Stimulated activated CD8-positive, alpha-beta memory T cell treated with anti-CD3 and anti-CD28 coated beads, Interleukin-7, amount 100 ng/mL, for 24 hours (primary cell): ENCODE measurements at places on chromosomes 12 and 14.

DNA sequence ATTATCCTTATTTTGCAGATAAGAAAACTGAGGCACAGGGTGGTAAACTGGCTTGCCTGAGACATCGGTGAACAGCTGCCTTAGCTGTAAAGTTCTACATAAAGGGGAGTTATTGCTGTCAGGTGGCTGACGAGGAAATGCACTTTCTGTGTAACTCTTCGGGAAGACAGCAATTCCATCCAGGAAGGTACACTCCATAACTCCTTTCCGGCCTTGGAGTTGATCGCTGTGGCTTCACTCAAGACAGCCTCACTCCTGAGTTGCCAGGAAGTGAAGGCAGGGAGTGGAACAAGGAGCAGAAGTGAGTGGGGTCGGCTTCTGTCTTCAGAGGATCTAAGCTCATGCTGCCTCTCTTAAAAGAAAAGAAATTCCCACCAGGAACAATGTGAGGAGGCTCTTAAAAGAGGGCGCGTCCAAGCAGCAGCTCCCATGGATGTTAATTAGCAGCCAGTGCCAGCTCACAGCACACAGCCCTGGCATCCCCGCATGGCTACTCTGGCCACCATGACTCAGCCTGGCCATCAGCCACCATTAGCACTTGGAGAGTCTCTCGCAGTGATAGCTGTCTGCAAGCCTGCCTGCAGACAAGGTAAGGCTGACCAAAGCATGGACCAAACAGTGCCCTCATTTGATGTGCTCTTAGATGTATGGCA lies 60.3 kb downstream of the NUAK1 start:
- DNase-seq, result no peak

DNA sequence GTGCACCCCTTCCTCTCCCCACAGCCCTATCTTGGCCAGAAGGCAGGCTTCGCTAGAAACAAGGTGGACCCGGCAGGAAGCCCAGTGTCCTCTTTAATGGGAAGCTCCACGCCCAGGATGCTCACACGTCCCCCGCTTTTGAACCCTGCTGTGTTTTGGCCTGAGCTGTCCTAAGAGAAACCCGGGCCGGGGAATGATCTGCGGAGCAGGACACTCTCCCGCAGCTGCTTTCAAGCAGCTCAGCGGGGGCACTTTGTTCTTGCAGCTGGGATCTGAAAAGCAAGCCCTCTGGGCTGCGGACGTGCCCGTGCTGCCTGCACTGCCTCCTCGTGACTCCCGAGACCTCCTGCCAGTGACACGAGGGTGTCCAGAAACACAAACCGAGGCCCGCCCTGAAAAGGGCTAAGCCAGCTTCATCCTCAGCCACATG lies 30.0 kb downstream of the SCARB1 start:
- DNase-seq, result no peak

DNA sequence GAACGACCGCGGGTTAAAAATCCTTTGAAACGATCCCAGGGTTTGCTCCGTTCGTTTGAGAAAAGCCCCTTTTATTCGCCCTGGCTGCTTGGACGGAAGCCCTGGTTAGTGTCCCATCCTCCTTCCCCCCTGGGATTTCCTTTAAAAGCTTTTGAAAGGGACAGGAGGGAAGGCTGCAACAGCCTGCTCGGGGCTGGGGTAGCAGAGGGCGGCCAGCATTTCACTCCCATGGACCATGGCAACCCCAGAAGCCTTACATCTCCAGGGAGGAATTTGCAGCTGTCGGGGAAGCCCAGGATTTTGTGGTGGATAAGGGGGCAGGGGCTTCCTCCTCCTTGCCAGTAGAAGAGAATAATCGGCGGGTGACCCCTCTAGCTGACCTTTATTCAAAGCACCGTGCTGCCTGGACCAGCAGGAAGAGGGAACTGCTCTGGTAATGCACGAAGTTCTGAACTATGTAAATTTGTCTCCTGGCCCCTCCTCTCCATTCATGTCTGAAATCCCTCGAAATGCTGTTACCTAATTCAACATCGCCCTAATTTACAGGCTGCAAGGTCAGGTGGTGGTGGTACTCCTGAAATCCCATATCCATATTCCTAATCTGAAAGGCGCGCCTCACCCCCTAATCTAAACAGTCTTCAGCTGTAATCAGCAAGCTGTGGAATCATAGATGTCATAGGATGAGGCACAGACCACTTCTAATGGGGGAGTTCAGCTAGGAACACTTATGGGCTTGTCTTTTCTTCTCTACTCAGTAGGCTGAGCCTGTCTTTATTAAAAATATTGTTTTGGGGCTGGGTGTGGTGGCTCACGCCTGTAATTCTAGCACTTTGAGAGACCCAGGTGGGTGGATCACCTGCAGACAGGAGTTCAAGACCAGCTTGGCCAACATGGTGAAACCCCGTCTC lies 1.0 kb upstream of the CLIP1 start:
- no peak for DNase-seq

DNA sequence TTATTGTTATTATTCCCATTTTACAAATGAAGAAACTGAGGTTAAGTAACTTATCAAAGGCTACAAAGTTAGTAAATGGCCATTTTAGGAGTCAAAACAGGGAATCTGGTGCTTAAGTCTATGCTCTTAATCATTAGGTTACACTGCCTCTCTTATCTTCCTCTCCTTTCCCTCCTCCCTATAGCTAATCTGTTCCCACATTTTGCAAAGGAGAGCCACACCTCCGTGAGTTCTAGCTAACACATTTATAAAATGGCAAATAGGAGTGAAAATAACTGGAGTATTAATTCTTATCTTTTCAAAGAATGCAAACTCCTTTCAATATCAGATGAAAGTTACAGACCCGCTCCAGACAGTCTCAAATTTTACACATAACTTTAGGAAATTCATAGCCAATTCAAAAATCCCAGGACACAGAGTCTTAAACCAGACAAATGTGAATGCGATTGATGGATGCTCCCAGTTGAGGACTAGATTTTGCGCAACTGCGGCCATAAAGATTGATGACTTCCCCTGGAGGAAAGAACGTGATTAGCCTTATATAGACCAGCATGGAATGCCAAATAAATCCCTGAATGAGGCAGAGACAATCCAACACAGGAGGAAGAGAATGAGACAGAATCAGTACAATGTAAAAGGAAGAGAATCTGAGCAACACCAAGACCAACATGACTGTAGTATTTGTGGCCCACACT lies 225.0 kb upstream of the ARID2 start:
- no peak for DNase-seq

GRCh38 chr12:131189781-131190180 lies 236.1 kb downstream of the ADGRD1 start:
- no peak for DNase-seq

DNA sequence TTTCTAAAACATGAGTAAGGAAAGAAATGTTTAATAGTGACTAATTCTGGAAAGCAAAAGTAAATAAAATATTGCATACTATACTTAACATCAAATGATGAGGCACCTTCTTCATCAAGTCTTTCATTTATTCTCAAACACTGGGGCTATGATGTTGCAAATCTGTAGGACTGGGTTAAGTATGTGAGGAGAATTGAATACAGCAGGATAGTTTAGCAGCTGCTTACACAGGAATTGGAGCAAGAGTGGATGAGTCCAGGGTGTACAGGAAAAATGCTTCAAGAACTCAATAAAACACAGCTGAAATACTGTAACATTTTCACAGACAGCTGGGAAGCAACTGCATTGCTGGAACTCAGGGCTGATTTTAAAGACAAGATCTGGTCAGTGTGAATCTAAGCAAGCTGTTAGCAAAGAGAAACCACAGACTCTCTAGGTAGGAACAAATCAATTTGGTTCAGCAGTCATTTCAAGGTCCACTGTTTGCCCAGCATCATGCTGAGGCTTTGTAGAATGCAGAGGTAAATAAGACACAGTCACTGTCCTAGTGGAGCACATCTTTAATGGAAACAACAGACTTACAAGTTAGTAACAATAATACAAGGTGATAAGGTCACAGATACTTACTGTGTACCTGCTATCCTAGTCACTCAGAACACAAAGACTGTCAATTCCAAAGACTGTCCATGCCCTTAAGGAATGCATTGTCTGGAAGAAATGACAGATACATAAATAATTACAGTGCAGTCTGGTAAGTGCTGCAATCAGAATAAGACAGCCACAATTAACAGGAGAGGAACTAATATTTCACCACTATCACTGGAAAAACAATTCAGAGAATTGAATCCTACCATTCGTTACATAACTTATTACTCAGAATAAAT lies 96.8 kb upstream of the DACT1 start:
- no peak for DNase-seq

- no peak for DNase-seq
These were observed at the start of gene SLC48A1 for GRCh38 chr12:47773062-47773857. Gene SLC48A1 (plus strand): TSS chr12:47773238. CDS start chr12:47773305, 67 bp downstream.

DNA sequence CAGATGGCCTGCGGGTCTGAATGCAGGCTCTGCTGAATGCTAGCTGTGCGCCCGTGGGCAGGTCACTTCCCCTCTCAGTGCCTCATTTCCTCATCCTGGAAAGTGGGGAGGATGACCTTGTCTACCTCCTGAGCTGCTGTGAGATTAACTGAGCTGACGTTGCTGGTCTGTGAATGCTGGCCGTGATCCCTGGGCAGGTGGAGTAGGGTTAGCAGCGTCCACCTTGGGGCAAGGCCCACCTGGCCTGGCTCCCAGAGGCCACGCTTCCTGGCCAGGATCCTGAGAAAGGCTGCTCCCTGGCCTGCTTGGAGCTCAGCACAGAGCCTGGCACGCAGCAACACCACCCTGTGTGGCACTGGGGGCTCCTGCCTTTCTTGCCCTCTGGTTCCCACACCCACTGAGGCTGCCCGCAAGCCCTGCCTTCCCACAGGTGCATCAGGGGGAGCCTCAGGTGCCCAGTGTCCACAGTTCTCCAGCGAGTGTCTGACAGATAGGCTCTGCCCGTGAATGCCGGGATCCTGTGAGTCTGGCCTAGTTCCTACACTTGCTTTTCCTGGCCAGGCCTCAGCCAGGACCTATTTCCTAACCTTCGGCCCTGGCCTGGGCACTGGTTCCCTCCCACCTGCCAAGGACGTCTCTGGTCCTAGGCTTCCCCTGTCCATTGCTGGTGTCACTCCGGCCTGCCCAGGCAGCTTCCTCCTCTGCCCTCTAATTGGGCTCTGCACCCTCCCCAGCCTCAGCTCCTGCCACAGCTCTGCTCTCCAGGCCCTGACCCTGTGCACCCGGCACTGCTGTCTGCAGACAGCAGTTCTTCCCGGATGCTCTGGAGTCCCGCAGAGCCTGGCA lies 37.2 kb upstream of the TDRD9 start:
- DNase-seq, result no peak

GRCh38 chr14:61620130-61620946 lies 75.0 kb upstream of the HIF1A start:
- DNase-seq, result peak; percentile 7

DNA sequence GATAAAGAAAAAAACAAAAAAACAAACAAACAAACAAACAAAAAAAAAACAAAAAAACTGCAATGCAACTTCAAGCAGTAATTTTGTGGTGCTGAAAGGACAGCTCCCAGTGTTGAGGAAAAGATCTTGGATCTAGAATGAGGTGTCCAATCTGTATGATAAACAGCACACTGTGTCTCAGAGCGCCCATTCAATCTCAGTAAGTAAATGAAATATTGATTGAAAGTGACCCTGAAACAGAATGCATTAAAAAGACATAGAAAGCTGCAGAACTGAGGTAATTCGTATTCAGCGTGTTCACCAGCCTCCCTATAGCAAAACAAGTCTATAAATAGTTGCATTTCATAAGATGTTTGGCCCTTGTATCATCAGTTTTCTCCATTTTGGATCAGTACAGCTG lies 153.0 kb downstream of the NOVA1 start:
- no peak for DNase-seq

DNA sequence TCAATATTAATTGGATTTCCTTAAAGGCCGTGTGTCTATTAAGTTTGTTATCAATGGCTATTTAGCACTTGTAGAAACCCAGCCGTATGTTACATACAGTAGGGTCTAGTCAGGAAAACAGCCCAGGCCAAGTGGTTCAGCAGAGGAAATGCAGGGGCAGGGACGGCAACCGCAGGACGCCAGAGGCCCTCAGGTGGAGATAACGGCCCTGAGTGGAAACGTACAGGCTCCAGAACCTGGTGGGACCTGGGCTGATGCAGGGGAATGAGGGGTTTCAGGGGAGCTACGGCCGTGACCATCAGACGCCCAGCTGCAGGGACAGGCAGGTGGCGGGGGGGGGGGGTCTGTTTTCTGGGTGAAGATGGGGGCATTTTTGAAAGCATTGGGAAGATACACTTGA lies 3.7 kb upstream of the ANKLE2 start:
- no peak for DNase-seq

GRCh38 chr12:68497702-68498101 lies 113.0 kb upstream of the RAP1B start:
- no peak for DNase-seq

DNA sequence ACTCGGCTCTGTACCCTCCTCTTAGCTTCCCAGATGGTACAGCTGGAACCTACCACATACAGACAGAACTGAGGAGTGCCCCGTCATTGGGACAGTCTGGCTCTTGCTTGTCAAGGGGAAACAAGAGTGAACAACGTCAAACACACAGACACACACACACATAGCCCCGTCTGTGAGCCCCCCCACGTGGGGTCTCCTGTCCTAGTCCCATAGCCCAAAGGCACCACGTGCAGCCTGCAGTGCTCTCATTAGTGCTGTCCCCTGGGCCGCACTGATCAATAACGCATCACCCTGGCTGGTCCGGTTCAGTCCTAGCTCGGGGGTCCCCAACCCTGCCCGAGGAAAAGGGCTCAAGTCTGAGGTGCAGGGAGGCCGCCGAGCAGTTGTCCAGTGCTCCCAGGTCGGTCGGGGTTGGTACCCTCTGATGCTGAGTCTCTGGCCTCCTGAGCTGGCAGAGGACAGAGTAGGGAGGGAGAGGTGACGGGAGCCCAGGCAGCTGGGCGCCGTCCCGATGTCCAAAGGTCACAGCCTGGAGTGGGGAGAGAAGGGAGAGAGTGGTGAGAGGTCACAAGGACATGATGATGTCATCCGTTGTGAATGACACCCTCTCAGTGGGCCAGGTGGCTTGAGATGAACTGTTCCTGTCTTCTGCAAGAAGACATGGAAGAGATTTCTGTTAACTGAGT lies 105.4 kb upstream of the NOS1 start:
- no peak for DNase-seq

DNA sequence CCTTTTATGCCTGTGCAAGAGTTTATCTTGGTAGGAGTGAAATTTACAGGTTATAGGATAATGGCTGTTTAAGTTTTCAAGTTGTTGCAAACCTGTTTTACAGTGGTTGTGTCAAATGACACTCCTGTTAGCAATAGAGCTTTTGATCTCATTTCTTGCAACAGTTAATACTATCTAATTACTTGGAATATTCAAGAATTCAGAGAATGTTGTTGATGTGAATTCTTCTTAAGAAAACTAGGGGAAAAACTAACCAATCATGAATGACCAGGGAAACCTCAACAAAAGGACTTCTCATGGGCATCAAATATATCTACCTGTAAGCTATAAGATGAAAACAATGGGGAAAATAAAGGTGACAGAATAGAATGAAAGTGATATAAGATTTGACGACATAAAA lies 85.0 kb downstream of the IPO8 start:
- DNase-seq, result no peak

GRCh38 chr14:94375552-94376107 lies 12.8 kb downstream of the SERPINA1 start:
- DNase-seq, result no peak

- peak; percentile 48 for DNase-seq
These were observed 6.1 kb downstream of the CCDC184 start for GRCh38 chr12:48189331-48190125.

- DNase-seq, result no peak
These were observed 11.7 kb downstream of the ZCCHC8 start for GRCh38 chr12:122489038-122489437.

- no peak for DNase-seq
These were observed 108.6 kb upstream of the TTC7B start for GRCh38 chr14:90924621-90925340.
